Activated B cell treated with CpG ODN at 0.5 μM for 24 hours (primary cell): ENCODE measurements at places on chromosomes 1 and 21.

DNA sequence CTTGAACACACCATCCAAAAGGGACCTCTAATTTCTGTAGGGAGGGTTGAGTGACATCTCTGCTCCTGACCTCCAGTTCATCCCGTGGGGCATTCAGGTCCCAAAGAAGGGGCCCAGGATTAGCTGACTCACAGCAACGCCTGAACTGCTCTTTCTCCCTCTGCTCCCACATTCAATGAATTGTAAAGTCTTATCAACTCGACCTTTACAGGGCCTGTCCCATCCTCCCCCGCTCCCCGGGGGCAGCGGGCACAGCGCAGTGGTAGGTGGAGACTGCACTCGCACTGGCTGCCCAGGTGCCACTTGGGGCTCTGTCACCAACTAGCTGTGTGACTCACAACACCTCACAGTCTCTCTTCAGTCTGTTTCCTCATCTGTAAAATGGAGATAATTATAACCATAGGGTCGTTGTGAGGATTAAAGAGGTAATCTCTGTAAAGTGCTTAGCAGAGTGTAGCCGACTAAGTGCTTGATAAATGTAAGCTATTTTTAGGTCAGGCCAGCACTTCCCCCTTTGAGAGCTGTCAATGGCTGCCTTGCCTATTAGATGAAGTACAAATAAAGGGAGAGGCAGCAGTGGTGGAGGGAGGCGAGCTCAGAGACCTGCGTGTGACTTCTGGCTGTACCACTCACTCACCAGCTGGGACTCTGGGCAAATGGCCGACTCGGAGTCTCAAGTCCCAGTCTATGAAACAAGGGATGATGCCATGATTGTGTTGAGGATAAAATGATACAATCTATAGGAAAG lies 637 bp upstream of the MYBPHL start:
- peak; percentile 41 for DNase-seq

DNA sequence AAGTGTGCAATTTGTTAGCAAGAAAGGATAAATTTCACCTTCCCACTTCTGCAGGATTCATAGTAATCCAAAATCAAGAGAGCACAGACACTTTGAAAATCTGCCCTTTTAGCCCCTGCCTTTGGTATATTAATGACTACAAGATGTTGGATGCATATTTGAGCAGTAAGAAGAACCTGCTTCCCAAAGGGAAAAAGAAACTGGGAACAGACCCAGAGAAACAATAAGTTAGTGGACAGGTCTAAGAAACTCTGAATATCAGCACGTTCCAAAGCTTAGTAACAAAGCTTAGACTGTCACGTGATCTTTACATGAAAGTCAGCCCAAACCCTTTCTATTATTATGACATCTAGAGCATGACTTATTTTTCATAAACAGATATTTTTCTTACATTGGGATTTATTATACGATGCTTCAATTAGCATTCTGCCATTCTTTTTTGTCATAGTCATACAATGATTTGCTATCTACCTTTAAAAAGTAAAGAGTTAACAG lies 390.9 kb upstream of the ADGRL2 start:
- DNase-seq, result no peak

GRCh38 chr21:28099001-28099705 lies 893.5 kb downstream of the LTN1 start:
- DNase-seq, result no peak

DNA sequence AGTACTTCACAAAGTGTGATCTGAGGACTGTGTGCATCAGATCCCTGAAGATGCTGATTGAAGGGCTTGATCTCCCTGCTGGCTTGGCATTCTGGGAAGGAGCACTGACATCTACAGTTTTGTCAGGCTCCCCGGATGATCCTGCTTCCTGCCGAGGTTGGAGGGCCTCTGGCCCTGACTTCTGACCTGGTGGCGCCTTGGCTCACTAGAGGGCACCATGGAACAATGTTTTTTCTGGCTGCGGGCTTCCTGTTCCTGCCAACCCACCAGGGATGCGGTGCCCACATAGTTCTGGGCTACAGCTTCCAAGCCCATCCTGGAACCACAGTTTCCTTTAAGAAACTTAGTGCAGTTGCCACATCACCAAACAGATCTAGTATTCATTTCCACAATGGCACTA lies 38.8 kb upstream of the RASAL2 start:
- DNase-seq, result no peak

- DNase-seq, result no peak
These were observed 9.8 kb upstream of the RAB42 start for GRCh38 chr1:28582248-28582615.

DNA sequence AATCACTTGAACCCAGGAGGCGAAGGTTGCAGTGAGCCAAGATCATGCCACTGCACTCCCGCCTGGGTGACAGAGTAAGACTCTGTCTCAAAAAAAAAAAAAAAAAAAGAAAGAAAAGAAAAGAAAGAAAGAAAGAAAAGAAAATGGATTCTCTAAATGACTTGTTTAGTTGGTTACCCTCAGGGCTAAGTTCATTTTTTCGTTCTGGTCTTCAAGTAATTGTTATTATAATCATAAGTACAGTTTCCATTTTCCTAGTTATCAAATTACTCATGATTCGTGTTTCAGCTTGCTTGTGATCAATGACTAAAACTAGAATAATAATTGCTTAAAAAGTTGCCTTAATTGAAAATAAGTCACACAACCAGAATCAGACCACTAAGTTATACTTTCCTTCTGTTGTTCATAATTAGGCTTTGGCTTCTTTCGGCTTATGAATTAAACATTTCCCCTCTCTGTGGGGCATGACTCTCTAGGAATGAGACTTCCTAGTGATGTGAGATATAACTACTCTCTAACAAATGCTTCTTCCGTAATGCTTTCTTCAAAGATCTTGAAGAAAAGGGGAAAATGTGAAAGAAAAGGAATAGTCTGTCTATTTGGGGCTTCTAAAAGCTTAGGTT lies 9.6 kb upstream of the RLF start:
- no peak for DNase-seq

GRCh38 chr1:37797750-37798345 lies 4.2 kb downstream of the MANEAL start:
- DNase-seq, result no peak

- no peak for DNase-seq
These were observed 24.3 kb downstream of the WNT2B start for GRCh38 chr1:112533029-112533428.

DNA sequence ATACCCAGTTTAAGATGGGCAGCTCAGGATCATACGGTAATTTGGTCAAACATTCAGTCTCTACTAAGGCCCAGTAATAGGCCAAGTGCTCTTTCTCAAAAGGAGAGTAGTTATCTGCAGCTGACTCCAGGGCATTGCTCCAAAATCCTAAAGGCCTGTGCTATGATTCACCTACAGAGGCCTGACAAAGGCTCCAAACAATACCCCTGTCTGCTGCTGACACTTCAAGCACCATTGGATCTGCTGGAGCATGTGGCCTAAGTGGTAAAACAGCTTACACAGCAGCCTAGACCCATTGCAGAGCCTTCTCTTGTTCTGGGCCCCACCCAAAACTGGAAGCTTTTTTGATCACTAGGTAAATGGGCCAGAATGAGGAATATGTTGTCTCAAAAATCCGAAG lies 22.8 kb downstream of the SLAMF7 start:
- no peak for DNase-seq

- DNase-seq, result no peak
These were observed 287.2 kb downstream of the LMO4 start for GRCh38 chr1:87615901-87616300.

DNA sequence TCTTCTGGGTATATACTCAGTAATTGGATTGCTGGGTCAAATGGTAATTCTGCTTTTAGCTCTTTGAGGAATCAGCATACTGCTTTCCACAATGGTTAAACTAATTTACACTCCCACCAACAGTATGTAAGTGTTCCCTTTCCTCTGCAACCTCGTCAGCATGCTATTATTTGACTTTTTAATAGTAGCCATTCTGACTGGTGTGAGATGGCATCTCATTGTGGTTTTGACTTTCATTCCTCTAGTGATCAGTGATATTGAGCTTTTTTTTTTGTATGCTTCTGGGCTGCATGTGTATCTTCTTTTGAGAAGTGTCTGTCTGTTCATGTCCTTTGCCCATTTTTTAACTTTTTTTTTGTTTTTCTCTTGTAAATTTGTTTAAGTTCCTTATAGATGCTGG lies 279.4 kb downstream of the PTGER3 start:
- no peak for DNase-seq

DNA sequence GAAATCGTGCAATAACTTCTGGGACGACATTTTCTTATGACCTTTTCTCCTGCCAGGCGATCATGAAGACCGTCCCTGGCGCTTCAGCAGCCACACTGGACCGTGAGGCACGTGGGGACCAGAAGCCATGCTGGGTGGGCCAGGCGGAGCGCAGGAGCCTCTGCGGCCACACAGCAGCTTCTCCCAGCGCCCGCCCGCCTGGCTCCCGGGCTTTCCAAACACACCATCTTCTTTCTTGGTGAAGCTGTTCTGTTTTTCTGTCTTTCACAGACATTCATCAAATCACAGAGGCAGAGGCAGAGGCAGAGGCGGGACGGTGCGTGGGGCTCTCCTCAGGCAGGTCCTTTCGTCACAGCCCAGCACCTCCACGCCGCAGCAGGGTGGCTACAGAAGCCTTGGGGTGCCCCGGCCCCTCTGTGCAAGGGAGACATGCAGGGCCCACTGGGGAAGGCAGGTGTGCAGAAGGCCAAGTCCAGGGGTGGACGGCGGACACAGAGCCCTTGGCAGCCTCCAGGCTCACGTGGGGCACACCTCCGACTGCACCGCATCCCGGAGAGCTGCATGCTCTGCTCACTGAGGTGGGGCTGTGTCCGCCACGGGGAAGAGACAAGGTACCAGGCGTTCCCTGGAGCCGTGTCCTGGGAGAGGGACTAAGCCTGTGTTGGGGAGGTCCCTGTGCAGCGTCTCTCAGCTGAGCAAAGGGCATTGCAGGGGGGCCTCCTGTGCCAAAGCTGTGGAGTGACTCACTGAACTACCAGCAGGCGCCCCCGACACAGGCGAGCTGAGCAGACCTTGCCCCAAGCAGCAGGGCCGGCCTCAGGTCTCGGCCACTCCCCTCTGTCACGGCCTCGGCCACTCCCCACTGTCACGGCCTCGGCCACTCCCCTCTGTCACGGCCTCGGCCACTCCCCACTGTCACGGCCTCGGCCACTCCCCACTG lies 2.6 kb upstream of the TMEM240 start:
- no peak for DNase-seq

DNA sequence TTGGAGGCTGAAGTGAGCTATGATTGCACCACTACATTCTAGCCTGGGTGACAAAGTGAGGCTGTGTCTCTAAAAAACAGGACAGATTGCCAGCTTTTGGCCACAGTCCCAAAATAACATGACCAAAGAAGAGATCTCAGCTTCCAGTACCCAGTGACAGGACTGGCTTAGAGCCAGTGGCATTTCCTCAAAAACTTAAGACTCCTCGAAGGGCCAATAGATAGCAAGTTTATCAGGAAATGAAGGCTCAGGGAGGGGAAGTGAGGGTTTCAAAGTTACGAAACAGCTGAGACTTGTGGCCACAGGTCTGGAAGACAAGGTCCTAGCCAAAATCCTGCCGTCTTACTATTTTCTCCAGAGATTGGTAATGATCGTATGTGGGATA lies 6.3 kb upstream of the TMEM39B start:
- DNase-seq, result no peak

- no peak for DNase-seq
These were observed 21.9 kb upstream of the PLEKHG5 start for GRCh38 chr1:6513320-6513801.

DNA sequence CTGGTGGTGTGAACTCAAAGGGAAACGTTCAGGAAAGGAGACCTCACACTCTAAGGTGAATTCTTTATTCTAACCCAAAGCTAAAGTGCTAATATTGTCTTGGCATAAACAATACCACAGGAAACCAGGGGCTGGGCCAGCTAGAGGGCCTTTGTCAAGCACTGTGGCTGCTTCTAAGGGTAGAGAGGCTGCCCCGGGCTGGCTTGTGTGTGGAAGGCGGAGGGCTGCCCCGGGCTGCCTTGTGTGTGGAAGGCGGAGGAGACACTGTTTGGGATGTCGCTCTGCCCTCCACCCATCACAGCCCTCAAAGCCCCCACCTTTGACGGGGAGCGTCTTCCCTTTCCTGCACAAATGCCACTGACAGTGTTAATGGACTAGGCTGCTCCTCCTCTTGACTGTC lies 216.8 kb downstream of the TOMM20 start:
- no peak for DNase-seq

DNA sequence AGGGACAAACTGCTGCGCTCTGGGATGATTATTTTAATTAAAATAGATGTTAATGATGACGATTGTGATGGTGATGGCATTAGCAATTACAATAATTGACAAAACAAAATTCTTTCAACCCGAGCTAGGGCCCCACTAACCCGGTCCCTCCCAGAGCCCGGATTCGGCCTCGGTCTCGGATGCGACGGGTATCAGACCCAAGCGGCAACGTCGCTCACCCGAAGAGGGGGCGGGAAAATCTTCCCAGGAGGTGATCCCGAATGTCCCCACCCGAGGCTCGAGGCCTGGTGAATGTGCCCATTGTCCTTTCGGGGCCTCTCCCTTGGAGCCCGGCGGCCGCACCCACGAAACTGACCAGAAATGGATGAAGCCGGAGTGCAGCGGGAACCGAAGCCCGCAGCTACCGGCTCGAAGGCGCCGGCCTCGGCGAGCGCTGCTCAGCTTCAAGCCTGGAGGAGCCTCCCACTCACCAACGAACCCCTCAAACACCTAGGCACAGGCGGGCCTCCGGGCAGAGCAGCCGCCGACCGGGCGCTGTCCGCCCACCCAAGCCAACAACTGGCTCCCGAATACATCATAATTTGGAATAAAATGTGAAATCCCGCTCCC lies 1.2 kb downstream of the TAL1 start:
- peak; percentile 26 for DNase-seq

GRCh38 chr1:63936276-63936675 lies 162.5 kb downstream of the ROR1 start:
- DNase-seq, result no peak

DNA sequence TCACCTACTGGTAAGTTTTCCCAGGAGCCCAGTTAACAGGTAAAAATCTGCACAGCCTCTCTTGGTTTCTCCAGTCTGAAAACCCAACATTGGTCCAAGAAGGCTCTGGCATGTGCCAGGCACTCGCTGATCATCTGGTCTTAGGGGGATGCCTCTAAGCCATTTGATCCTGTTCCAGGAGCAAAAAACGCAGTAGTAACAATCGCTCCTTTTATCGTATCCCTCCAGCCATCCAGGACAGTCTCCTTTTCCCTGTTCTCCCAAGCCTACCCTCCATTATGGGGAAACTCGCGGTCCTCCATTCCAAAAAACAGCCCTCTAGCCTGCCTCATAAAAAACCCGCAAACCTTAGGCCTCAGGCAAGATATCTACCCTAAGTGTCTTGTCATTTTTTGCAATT lies 56.2 kb downstream of the ODF2L start:
- DNase-seq, result no peak

- no peak for DNase-seq
These were observed 61.1 kb downstream of the CD46 start for GRCh38 chr1:207812778-207813511.

GRCh38 chr21:32584472-32584871 lies 851 bp downstream of the TCP10L start:
- DNase-seq, result no peak

GRCh38 chr1:228417483-228418203 lies 982 bp upstream of the TRIM17 start:
- DNase-seq, result no peak

- no peak for DNase-seq
These were observed 22.3 kb downstream of the AGT start for GRCh38 chr1:230691615-230692014.

- no peak for DNase-seq
These were observed 3.2 kb upstream of the PADI4 start for GRCh38 chr1:17304826-17305175.
